ENCODE measurements at places on chromosomes 4 and X.

DNA sequence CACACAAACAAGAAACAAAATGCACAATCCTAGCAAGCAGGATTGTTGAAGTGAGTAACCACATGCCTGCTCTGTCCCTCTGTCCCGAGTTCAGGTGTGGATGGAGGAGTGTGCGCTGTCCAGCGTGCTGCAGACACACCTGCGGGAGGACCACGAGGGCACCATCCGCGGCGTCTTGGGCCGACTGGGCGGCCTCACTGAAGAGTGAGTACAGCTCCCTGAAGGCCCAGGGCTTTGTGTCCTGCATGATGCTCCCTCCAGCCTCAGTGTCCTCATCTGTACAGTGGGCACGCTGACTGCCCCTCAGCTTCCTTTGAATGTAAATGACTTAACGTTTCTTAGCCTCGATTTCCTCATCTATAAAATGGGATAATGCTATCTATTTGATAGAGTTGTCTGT lies 82.5 kb downstream of the EVC start:
- no peak for DNase-seq

GRCh38 chr4:53714236-53715140 lies 123.2 kb upstream of the LNX1 start:
- DNase-seq, result no peak

DNA sequence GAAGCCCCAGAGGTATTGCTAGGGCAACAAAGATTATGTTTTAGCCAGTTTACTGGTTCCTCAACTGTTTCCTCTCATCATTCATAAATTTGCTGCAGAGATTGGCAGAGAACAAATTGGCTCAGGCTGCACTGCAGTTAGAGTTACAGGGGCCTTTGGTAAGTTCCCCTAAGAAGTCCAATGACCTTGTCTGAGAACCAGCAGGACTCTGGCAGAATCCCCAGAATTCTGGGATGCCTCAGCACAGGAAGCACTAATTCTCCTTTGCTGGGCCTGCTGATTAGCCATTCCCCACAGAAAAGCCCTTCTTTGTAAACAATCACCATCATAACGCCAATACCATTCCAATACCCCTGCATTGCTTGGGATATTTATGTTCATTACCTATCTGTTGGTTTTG lies 151.3 kb downstream of the USP46 start:
- no peak for DNase-seq

DNA sequence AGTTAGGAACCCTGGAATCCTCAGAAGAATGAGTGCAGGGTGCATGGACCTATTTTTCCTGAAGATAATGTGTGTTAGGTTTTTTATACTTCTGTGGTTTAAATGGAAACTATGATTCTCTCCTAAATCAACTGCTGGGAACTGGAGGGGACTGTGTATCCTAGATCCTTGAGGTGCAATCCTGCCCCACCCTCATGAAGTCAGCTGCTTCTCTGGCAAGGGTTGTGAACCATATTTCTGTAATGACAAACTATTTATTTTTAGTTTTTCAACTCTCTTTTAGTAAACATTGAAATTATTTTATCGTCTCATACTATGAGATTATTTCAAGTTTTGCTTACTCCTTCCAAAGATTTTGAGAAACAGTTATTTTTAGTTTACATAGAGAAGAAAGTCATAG lies 25.8 kb upstream of the VEGFC start:
- no peak for DNase-seq

GRCh38 chr4:53563824-53564223 lies 27.5 kb downstream of the LNX1 start:
- DNase-seq, result no peak

All from NCI-H1417 treated with DMSO at 0.1 percent for 48 hours (cell line).